ENCODE measurements at places on chromosomes 1 and 21. TPM values are rescaled to one million over a fixed set of nuclear protein-coding genes. Genes with fewer than 3 reads are reported as not detected.

Gene RPTN
- not detected for total RNA-seq

Gene SPATA46
- not detected for total RNA-seq

DNA sequence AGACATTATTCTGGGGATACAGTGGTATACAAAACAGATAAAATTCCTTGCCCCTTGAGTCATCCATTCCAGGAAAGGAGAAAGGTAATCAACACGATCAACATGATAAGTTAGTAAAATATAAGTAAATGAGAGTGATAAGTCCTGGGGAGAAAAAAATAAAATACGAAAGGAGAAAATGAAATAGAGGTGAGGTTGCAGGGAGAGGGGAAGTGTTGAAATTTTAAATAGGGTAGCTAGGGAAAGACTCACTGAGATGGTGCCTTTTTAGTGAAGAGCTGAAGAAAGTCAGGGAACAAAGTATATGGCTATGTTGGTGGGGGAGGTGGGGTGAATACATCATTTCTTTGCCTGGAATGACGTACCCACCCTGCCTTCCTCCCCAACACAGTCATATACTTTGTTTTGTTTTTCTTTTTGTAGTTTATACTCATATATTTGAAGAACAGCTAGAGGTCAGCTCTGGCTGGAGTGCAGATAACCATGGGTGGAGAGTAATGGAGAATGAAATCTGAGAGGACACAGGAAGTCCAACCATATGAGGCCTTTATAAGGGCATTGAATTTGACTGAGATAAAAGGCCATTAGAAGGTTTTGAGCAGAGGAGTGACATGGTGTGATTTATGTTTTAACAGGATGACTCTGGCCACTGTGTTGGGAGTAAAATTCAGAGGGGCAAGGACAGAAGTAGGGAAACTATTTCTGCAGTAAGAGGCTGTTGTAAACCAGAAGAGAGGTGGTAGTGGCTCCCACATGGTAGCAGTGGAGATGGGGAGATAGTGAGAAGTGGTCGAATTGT is 54.8 kb downstream of the OSBPL9 start:
- no peak overlapping the region for H3K4me3 ChIP-seq
- peaks cover 20% of the 10 kb centered on the region for H3K36me3 ChIP-seq
- no peak for DNase-seq
- no peak overlapping the region for H3K27ac ChIP-seq

DNA sequence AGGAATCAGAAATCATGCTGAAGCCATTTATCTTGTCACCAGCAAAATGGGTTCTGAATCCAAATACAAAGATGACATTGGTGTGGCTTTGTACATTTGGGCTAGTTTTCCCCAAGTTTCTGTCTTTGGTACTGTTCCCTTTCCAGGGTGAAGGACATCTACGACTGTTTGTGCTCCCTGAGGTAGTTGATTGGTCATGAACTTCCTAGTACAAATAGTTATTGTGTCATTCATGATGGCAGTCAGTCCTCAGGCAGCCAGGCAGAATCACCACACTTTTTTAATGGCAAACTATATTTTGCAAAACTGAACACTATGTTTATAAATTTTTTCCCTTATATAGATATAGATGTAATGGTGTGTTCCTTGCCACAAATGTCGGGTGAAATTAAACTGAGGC is 46.0 kb downstream of the CEP350 start:
- H3K27ac ChIP-seq = no peak overlapping the region
- peaks cover 21% of the 10 kb centered on the region for H3K4me1 ChIP-seq
- no peak for DNase-seq
- H3K4me3 ChIP-seq = no peak overlapping the region
- no peaks in the 10 kb centered on the region for H3K27me3 ChIP-seq

DNA sequence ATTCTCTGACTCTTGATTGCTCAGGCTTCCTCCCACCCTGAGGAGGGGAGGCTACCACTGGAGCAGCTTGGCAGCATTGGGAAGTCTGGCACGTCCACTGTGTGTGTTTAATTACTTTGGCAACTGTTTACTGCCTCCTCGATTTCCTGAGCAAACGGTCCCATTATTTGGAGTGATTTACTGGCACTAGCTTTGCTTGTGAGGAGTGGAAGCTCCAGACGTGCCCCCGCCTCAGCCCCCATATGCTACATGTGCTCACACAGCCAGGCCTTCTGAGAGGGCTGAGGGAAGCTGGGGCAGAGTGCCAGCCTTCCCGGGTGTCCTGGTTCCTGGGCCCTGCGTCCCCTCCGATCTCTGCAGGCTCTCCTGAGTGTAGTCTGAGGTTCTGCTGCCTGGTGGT is 306.2 kb downstream of the PTPRU start:
- no peaks in the 10 kb centered on the region for H3K36me3 ChIP-seq
- H3K4me3 ChIP-seq = no peak overlapping the region
- H3K27me3 ChIP-seq = peaks cover 3% of the 10 kb centered on the region
- DNase-seq = no peak
- H3K27ac ChIP-seq = no peak overlapping the region

DNA sequence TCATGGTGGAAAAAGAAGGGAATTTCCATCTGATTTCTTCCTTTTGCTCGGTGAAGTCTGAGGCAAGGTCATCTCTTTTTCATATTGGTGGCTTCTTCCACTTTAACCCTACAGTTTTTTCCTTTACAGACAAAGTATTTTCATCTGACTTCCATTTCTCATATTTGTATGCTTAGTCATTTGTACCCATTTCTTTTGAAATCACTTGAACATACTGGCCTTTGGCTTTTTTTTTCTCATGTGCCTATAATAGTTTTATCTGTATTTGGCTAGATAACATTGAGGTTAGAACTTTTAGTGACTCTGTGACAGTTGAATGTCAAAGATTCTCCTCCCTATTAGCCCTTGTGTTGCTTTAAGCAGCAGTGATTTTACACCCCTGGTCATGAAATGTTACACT is 27.7 kb downstream of the IL12RB2 start:
- no peak overlapping the region for H3K27ac ChIP-seq
- H3K4me1 ChIP-seq = peaks cover 10% of the 10 kb centered on the region
- H3K27me3 ChIP-seq = no peaks in the 10 kb centered on the region
- no peak for DNase-seq
